ENCODE measurements at places on chromosomes 12 and 14.
A peak's percentile ranks its signal among the peaks of the same experiment; 100 is the strongest.

DNA sequence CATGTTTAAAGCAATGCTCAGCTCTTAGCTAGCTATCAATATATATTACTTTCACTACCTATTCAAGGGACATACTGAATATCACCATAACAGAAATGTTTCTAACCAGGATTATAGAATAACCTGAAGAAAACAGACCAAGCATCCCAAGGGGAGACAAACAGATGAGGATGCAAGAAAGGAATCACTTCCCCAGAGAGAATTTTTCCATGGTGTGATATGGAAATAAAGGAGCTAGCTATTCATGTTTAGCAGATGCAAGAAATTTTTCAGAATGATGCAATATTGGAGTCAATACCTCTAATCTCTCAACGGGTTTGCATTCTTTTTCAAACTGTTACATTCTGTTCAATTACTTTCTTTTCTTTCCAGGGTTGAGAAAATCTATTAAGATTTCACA, 538.9 kb upstream of the FLRT2 start:
- no peak for DNase-seq

GRCh38 chr14:34103176-34103575, 152.3 kb upstream of the EGLN3 start:
- no peak for DNase-seq

- DNase-seq = no peak
Observed at GRCh38 chr14:93522221-93522620, 91.5 kb downstream of the UNC79 start.

DNA sequence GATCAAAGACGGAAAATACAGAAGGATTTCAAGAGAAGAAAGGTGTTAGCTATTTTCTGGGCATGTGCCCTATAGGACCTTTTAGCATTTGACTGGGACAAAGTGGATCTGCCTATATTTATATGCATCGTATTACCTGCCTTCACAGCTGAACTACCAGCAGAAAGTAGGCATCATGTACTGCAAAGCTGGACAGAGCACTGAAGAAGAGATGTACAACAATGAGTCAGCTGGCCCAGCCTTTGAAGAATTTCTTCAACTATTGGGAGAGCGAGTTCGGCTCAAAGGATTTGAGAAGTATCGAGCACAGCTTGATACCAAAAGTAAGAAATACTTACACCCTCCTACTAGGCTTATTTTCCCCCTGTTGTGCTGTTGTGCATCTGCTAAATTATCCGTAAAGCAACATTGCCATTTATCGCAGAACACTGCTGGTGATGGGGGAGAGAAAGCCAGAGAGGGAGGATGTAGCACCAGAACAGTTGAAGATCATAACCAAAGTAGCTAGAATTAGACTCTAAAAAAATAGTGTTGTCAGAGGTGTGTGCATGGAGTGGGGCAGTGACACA, 282.0 kb upstream of the RGS6 start:
- no peak for DNase-seq

GRCh38 chr14:54908190-54908589, 5.6 kb upstream of the GCH1 start:
- no peak for DNase-seq

DNA sequence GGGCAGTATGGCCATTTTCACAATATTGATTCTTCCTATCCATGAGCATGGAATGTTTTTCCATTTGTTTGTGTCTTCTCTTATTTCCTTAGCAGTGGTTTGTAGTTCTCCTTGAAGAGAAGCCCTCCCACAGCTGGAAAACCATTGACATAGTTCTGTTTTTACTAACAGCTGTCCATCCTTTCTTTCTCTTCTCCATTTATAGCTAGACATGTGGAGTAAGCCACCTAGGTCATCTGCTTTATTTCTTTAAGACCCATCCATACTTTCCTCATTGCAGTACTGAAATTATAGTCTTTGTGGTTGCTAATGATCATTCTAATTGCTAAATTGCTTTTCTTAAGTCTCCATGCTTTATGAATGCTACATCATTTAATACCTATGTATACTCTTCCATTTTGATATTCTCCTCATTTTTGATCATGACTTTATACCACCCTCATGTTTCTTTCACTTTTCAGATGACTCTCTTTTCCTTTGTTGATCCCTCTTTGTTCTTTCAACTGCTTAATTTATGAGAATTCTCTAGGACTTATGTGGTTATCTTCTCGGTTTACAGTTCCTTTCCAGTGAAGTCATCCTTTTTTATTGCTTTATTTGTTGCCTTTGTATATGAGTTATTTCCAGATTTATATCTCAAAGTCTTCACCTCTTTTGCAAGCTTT, 114.2 kb downstream of the PCNX1 start:
- DNase-seq = no peak

DNA sequence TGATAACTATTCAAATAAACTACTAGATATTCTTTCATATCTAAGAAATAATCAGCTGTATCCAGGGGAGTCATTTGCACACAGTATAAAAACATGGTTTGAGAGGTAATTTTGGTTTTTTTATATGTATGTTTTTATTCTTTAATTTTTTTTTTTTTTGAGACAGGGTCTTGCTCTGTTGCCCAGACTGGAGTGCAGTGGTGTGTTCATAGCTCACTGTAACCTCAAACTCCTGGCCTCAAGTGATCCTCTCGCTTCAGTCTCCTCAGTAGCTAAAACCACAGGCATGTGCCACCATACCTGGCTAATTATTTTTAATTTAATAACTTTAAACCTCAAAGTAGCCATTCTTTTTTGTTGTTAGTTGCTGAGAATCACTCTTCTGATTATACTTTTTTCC, 1.8 kb downstream of the PRORP start:
- DNase-seq = no peak

DNA sequence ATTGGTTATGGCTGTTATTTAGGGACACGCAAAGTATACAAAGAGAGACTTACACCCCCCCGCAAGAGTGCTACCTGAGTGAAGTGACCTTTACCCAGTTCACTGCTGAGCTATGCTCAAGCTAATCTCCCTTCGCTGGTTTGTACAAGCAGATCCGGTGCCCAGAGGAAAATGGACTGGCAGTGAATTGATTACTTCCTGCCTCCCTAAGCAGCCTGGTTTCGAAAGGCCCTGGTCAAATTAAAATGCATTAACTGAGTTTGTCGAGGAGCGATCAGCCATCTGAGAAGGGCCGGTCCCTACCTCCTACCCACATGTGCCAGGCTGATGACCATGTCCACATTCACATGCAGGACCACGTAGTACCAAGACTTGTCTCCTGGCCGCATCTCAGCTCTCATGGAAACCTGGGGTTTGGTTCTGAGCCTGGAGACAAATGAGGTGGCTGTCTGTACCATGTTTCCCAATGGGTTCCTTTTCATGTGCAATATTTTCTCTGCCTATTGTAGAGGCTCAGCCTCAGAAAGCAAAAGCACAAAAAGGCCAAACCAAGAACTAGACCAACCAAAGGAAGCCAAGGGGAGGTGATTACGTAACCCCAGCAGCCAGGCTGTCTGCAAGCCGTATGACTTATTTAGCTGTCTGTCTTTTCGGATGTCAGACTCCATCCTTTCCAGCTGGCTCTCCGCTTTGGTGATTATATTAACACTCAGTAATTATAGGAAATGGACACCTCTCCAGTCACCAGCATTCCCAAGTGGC, 284.7 kb upstream of the PWP1 start:
- DNase-seq = no peak

- DNase-seq = no peak
Observed at GRCh38 chr14:31622060-31622459, 60.9 kb downstream of the NUBPL start.

DNA sequence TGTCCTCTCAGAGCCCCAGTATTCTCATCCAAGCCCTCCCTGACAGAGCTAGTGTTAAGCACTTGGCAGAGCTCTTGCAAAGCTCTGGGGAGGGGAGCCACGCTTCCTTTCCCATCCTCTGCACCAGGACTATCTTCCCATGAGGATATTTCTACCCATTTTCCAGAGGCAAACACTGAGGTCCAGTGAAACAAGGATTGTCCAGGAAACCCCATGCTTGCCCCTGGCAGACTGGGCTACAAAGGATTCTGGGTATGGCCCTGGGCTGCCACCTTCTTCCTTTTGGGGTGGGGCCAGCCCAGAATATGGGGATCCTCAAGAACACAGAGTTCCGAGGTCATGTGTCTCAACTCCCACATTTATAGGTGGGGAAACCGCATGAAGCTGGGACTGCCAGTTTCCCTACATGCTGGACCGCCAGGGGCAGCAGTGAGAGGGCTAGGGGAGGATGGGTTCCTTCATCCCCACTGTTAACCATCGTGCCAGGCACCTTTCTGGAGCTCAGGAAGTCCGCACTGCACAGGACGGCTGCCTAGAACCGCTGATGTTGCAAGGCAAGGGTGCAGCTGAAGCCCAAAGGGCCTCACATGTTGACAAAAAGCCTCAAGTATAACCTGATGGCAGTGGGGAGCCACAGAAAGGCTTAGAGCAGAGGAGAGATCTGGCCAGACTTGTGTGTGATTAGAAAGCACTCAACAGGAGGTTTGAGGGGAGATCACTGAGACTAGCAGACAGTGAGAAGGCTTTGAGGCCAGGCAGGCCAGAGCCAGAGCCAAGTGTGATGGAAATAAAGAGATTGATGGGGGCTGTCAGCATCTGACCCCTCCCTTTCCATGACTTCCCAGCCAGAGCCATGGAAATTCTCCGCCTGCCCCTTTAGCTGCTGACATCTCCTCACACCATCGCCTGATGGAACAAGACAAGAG, 5.5 kb upstream of the CCDC85C start:
- no peak for DNase-seq

DNA sequence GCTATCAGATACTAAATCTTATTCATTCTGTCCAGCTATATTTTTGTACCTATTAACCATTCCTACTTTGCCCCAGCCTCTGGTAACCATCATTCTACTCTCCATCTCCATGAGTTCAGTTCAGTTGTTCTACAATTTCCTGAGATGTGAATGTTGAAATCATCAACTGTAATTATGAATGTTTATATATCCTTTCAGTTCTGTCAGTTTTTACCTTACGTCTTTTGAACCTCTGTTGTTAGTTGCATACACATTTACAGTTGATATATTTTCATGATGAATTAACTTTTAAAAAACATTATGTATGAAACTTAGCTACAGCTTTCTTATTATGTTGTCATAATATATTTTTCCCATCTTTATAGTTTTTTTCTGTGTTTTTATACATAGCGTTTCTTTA, 102.1 kb downstream of the ARID2 start:
- DNase-seq = no peak

- DNase-seq = no peak
Observed at GRCh38 chr12:129378496-129378895, 525.2 kb downstream of the GLT1D1 start.

DNA sequence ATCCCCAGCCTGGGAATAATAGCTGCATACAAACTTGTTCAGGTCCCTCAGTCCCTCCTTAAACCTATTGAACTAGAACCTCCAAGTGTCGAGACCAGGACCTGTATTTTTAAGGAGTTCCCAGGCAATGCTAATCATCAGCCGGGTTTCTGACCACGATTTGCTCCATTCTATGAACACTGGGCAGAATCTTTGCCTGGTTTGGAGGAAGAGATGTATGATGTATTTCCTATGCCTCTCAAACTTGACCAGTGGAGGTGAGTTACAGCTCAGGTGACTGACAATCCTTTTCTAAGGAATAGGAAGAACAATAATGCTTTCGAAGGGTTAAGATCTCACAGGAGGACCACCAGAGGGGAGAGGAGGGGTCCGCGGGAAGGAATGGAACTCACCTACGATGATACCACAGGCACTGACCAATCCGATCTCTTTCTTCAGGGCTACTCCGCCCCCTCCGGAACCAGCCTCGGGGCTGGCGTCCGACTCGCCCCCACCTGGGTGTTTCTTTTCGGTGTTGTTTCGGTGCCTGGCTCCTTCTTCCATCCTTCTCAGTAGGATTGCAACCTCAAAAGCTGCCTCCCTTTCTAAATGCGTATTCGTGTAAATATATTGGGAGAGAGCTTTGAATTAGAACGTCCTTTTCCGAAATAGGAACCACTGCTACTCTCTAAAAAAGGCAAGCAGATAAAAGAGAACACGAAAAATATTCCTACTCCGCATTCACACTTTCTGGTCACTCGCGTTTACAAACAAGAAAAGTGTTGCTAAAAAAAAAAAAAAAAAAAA, 895 bp downstream of the SLC7A8 start:
- peak; percentile 91 for DNase-seq

- peak; percentile 79 for DNase-seq
Observed at GRCh38 chr14:24411443-24412389, 12.9 kb downstream of the NYNRIN start.

GRCh38 chr12:41122894-41123293, 65.2 kb upstream of the PDZRN4 start:
- no peak for DNase-seq

DNA sequence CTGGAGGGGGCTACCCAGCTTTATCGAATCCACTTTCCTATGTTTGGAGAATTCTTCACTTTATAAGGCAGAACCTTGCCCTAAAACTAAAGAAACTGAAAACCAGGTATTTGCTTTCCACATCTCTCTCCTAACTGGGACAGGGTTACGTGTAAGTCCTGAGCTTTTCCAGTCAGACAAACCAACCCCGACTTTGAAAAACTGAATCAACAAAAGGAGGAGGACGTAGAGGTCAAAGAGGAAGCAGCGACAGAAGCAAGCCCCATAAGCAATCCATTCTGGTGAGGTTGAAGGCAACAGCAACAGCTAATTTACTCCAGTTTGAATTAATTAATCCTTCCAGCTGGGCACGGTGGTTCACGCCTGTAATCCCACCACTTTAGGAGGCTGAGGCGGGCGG, 47.2 kb downstream of the LRP6 start:
- DNase-seq = no peak

- no peak for DNase-seq
Observed at GRCh38 chr12:71556448-71556847, 107.2 kb downstream of the ZFC3H1 start.

DNA sequence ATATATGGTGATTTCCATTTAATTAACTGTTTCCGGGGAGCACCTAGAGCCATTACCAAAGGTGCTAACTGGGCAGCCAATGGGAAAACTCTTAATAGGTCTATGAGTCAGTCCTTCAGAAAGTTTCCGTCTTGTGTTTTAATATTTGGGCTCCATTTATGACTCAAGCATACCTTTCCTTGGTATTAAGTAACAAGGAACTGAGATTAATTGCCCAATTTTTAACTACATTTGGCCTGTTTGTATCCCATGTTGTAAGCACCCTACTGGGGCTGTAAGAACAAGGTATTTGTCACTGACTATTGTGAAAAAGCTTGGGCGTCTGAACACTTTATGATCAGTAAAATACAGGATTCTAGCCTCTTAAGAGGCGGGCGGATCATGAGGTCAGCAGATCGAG, 62.8 kb upstream of the FOXN3 start:
- DNase-seq = no peak

DNA sequence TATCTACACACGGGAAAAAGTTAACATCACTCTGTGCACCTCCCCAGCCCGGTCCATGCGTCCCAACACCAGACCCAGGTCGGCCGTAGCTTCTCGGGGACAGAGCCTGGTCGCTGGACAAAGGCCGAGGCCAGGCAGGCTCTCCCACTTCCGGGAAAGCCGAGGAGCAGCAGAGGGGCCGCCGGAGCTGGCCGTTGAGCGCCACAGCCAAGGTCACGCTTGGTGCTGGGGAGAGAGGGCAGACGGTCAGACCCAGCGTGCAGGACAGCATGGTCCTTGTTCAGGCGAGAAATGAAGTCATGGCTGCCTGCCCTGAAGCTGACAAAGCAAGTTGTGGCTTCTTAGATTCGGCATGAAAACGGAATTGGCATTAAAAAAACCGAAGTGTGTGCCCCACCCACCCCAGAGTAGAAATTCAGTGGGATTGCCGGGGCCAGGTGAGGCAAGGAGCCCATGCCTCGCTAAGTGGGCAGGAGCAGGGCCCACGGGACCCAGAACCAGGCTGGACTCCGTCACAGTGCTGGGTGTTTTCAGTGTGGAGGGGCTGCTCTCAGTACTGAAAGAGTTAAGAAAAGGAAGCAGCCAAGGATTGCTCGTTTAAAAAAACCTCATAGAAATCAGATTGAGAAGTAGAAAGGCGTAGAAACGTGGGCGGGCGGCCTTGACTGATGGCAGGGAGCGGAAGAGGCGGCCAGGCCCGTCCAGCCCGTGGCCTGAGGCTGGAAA, 4.3 kb downstream of the ARL6IP4 start:
- DNase-seq = peak; percentile 57

Measured in endodermal cell (in vitro differentiated cells).